Adrenal gland (tissue), 19 donors: ENCODE measurements at places on chromosomes 5 and 9. TPM values are rescaled to one million over a fixed set of nuclear protein-coding genes. Genes with fewer than 3 reads are reported as not detected.
A peak's percentile ranks its signal among the peaks of the same experiment; 100 is the strongest.

Gene IFNA4
- total RNA-seq: not detected

Gene PCDHGB2
- total RNA-seq: 1.6 TPM

Gene BARHL1
- total RNA-seq: not detected

Gene IL3
- total RNA-seq: not detected

Gene SELENOP
- 825 TPM for total RNA-seq

Gene PCDHA13
- 0.67 TPM for total RNA-seq

Gene SLC4A9
- not detected for total RNA-seq

Gene EFCAB9
- total RNA-seq: not detected

Gene WDR31
- 8.3 TPM for total RNA-seq

Gene LRRC70
- total RNA-seq: 5.2 TPM

Gene FRMD3
- 31.2 TPM for total RNA-seq

DNA sequence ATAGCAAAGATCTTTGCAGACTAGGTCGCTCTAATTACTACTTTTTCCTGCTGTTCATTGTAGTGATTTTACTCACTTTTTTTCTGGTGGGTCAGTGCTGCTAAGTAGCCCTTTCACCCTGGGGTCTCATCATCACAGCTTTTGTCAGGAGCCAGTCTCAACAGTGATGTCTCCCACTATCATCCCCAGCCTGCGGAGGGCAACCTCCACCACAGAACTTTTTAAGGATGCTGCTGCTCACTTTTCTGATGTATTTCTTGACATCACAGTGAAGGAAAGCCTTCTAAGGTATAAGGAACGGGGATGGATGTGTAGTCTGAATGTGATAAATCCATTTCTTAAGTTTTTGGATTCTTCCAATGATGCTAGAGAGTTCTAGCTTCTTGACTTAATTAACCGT lies 242.5 kb upstream of the RIOK2 start:
- no peak for DNase-seq
- H3K4me1 ChIP-seq: no peaks in the 10 kb centered on the region
- H3K27ac ChIP-seq: no peak overlapping the region
- no peaks in the 10 kb centered on the region for H3K36me3 ChIP-seq
- no peaks in the 10 kb centered on the region for H3K27me3 ChIP-seq

DNA sequence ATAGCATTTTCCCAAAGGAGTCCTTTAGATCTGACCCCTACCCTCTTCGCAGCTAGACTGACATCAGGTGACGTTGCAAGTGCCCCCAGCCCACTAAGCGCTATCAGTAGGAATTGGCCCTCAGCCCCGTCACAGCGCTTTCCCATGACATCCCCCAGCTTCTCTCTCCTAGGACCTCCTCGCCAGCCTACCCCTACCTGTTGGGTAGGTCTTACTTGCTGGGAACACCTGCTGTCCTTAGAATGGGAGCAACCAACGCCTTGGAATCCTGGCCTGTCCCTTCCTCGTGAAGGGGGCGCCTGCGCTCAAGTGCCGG lies 584 bp upstream of the PIP5K1B start:
- peak overlapping the region; percentile 94 for H3K4me3 ChIP-seq
- H3K4me1 ChIP-seq: peaks cover 11% of the 10 kb centered on the region
- peak overlapping the region; percentile 93 for H3K27ac ChIP-seq

- DNase-seq: no peak
- no peaks in the 10 kb centered on the region for H3K36me3 ChIP-seq
- H3K4me1 ChIP-seq: no peaks in the 10 kb centered on the region
- no peak overlapping the region for H3K4me3 ChIP-seq
- H3K27ac ChIP-seq: no peak overlapping the region
Observed at GRCh38 chr9:98071737-98072136, 15.2 kb downstream of the NANS start.

- H3K4me1 ChIP-seq: no peaks in the 10 kb centered on the region
- peak; percentile 36 for DNase-seq
- H3K4me3 ChIP-seq: no peak overlapping the region
- H3K27me3 ChIP-seq: no peaks in the 10 kb centered on the region
- H3K36me3 ChIP-seq: no peaks in the 10 kb centered on the region
Observed at GRCh38 chr5:180172447-180173197, 36.4 kb downstream of the RASGEF1C start.

DNA sequence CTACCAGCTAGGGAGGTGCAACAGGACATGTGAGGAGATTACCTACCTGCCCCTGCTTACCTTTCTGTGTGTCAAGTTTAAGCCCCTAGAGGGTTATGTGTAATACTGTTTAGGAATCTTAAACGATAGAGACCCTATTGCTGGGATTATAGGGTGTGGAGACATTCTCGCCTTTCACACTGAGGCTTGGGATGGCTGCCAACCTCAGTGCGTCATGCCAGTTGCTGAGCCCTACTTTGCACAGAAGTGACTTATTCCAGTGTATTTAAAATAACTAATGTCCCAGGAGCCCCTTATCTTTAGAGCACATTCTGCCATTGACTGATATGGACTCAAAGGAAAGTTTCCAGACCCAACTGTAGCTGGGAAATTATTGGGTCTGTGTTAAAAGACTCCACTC lies 76.6 kb upstream of the XPA start:
- H3K27me3 ChIP-seq: peaks cover 15% of the 10 kb centered on the region
- no peak overlapping the region for H3K27ac ChIP-seq
- H3K4me3 ChIP-seq: no peak overlapping the region
- no peaks in the 10 kb centered on the region for H3K36me3 ChIP-seq
- no peak for DNase-seq
- H3K4me1 ChIP-seq: no peaks in the 10 kb centered on the region

DNA sequence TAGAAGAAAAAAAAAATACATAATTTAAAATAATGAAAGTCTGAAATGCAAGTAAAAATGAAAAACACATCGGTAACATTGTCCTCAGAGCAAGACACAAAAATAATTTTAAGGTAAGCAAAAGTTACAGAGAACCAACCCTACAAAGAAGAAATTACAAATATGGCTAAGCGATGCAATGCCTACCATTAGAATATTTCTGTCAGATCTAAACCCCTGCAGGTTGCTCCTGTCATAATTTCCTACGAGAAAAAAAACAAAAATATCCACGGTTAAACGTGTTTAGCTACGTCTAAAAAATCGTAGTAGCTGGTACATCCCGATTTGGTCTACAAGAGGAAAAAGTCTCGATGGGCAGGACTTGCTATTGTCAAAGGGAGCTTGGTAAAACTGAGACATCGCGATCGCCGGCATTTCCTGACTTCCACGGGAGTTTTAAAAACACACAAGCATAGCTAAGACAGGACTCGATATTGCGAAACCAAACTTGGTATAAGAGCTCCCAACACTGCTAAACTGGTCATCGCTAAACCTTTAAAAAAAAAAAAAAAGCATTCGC lies 1.1 kb upstream of the ANXA2R start:
- peak; percentile 49 for DNase-seq
- H3K4me3 ChIP-seq: no peak overlapping the region
- H3K4me1 ChIP-seq: no peaks in the 10 kb centered on the region
- no peaks in the 10 kb centered on the region for H3K27me3 ChIP-seq
- H3K27ac ChIP-seq: peak overlapping the region; percentile 96

DNA sequence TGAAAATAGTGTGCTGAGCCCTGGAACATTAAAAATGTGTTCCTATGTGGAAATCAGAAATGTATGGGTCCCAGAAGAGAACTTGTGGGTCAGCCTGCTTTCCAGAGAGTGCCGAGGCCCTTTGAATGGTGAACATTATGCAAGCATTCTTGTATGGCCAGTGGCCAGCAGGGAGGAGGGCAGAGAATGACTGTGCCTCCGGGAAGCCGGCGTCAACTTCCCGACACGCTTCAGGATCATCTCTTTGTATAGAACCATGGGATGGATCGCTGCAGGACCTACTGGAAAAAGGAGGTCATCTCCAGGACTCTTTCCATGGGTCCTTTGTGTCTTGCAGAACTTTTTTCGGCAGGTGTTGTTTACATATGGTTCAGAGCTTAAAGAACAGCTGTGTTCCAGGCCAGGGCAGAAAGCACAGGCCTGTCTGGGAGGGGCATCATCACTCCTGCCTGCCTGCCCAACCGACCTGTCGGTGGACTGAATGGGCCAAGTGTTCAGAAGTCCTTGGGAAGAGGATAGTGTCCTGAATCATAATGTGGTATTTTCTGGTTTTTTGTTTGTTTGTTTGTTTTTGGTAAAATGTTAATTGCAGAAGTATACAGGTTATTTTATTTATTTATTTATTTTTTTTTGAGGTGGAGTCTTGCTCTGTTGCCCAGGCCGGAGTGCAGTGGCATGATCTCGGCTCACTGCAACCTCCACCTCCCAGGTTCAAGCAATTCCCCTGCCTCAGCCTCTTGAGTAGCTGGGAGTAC lies 9.0 kb downstream of the PRRC2B start:
- H3K27me3 ChIP-seq: no peaks in the 10 kb centered on the region
- H3K4me1 ChIP-seq: peaks cover 99% of the 10 kb centered on the region

- H3K27ac ChIP-seq: no peak overlapping the region
- no peak for DNase-seq
- H3K27me3 ChIP-seq: no peaks in the 10 kb centered on the region
- no peaks in the 10 kb centered on the region for H3K4me1 ChIP-seq
- no peaks in the 10 kb centered on the region for H3K36me3 ChIP-seq
- H3K4me3 ChIP-seq: no peak overlapping the region
Observed at GRCh38 chr9:77386187-77386586, 208.9 kb downstream of the VPS13A start.

DNA sequence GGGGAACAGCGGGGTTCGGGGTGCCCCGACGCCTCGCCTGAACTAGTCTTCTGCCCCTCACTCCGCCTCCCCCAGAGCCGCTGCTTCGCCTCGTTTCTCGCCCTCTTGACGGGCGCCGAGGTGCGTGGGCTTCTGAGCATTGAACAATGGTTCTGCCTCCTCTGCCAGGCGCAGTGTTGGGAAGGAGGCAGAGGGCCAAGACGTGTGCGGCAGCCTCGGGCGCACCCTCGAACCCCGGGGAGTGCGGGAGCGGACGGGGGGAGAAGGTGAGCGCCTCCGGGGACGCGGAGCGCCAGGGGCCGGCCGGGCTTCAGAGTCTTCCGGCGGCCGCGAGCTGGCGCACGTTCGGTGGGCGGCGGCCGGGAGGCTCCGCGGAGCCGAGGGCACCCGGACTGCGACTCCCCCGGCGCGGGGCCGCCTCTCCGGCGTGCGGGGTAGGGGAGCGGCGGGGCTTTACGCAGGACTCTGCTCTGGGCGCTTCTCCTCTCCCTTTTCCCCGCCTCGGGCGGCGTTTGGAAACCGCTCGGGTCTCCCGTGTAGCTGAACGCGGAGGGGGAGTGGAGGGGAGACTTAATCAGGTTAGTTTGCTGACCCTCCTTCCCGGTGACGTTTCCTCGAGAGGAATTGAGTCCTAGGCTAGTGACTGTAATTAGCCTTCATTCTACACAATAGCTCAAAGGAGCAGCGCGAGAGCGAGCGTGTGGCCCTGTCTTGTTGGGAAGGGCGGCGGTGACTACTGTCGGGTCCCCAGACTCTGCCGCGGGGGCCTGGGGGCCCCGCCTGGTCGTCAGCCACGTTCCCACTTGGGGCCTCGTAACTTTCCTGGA lies 1.1 kb downstream of the VLDLR start:
- DNase-seq: peak; percentile 18
- peaks cover 6% of the 10 kb centered on the region for H3K4me1 ChIP-seq
- H3K27me3 ChIP-seq: no peaks in the 10 kb centered on the region
- H3K4me3 ChIP-seq: peak overlapping the region; percentile 69
- no peaks in the 10 kb centered on the region for H3K36me3 ChIP-seq
- peak overlapping the region; percentile 81 for H3K27ac ChIP-seq

- H3K36me3 ChIP-seq: no peaks in the 10 kb centered on the region
- DNase-seq: no peak
- no peak overlapping the region for H3K4me3 ChIP-seq
- H3K27me3 ChIP-seq: no peaks in the 10 kb centered on the region
Observed at GRCh38 chr9:16147726-16148125, 594.9 kb downstream of the CCDC171 start.

- DNase-seq: no peak
- no peaks in the 10 kb centered on the region for H3K36me3 ChIP-seq
- H3K4me1 ChIP-seq: peaks cover 4% of the 10 kb centered on the region
Observed at GRCh38 chr5:43020399-43020746, 19.7 kb downstream of the ANXA2R start.

DNA sequence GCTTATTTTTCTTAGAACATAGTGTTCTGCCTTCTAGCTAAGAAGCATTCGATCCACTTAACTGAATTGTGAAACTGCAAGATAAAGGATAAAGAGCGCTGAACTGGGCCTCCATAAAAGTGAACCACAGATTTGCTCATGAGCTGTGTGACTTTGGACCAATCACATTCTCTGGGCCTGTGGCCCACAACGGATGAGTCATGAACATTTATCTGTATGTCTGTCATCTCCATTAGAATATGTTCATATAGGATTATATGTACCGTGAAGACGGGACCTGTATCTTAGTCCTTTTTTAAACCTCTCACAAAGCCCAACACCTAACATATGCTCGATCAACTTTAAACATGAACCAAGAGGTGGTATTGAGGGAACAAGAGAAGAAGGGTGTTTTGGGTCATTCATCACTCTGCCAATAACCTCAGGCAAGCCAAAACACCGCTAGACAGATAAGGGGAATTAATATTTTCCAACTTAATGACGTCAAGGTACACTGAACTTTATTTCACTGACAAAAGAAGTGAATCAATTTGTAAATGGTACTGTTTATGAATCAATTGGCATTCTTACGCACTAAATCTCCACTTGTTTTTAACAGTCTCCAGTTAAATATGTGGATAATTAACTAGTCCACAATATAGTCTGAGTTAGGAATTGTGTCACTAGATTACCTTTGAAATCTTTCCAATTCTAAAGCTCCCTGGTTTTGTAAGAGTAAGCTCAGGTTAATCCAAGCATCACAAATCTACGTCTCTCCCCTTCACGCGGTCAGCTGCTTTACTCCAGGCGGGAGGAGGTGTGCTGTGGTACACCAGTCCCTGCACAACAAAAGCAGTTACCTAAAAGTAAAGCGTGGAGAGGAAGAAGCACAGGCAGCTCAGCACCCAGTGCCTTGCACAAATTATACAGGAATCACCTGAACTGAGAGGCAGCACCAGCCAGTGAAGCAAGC lies 1.6 kb downstream of the TMEM245 start:
- peak; percentile 71 for DNase-seq
- no peaks in the 10 kb centered on the region for H3K27me3 ChIP-seq
- no peaks in the 10 kb centered on the region for H3K36me3 ChIP-seq
- no peak overlapping the region for H3K4me3 ChIP-seq

DNA sequence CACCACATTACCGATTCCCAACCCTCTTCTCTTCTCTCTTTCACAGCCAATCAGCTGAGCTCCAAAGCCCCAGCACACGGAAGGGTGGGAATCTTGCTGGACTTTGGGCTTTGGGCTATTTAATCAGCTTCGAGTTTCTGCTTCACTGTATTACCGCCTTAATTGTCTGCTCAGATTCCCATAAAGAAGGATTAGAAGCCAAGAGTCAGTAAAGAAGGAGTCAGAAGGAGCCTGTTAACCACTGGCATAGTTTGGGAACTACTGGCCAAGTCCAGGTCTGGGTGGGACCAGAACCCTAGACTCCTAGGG lies 4.4 kb downstream of the SPRY4 start:
- H3K27ac ChIP-seq: peak overlapping the region; percentile 96
- no peak for DNase-seq
- H3K4me1 ChIP-seq: peaks cover 81% of the 10 kb centered on the region

GRCh38 chr5:139833525-139833924 lies 37.9 kb downstream of the PSD2 start:
- H3K4me1 ChIP-seq: no peaks in the 10 kb centered on the region
- H3K36me3 ChIP-seq: no peaks in the 10 kb centered on the region
- H3K27ac ChIP-seq: no peak overlapping the region
- H3K27me3 ChIP-seq: no peaks in the 10 kb centered on the region
- H3K4me3 ChIP-seq: no peak overlapping the region
